ENCODE measurements at places on chromosomes 4 and X. TPM values are rescaled to one million over a fixed set of nuclear protein-coding genes. Genes with fewer than 3 reads are reported as not detected.

BEX5 gene
- 2.1 TPM for total RNA-seq

NAP1L2 gene
- total RNA-seq: 2.1 TPM

TMEM255A gene
- total RNA-seq: 0.30 TPM

DAPP1 gene
- 3.4 TPM for total RNA-seq

CT45A3 gene
- not detected for total RNA-seq

PGM2 gene
- 59.2 TPM for total RNA-seq

MAMLD1 gene
- 0.52 TPM for total RNA-seq

FAM114A1 gene
- total RNA-seq: 192 TPM

FAM133A gene
- not detected for total RNA-seq

METTL14 gene
- 96.4 TPM for total RNA-seq

ASB9 gene
- total RNA-seq: 3.0 TPM

PDGFC gene
- total RNA-seq: 133 TPM

WNK3 gene
- 6.7 TPM for total RNA-seq

DOK7 gene
- 10.7 TPM for total RNA-seq

HSD17B10 gene
- 82.8 TPM for total RNA-seq

EDNRA gene
- 3.3 TPM for total RNA-seq

FOXP3 gene
- 0.05 TPM for total RNA-seq

LRIT3 gene
- not detected for total RNA-seq

VEGFD gene
- total RNA-seq: 0.05 TPM

GRIA3 gene
- total RNA-seq: under 0.01 TPM

SPATA18 gene
- 20.8 TPM for total RNA-seq

FAM9C gene
- total RNA-seq: not detected

Data from renal cortical epithelial cell (primary cell).